ENCODE measurements at places on chromosomes 4 and X.

- DNase-seq = peak; percentile 66
Observed at GRCh38 chr4:151801547-151802516, 41.0 kb upstream of the GATB start.

DNA sequence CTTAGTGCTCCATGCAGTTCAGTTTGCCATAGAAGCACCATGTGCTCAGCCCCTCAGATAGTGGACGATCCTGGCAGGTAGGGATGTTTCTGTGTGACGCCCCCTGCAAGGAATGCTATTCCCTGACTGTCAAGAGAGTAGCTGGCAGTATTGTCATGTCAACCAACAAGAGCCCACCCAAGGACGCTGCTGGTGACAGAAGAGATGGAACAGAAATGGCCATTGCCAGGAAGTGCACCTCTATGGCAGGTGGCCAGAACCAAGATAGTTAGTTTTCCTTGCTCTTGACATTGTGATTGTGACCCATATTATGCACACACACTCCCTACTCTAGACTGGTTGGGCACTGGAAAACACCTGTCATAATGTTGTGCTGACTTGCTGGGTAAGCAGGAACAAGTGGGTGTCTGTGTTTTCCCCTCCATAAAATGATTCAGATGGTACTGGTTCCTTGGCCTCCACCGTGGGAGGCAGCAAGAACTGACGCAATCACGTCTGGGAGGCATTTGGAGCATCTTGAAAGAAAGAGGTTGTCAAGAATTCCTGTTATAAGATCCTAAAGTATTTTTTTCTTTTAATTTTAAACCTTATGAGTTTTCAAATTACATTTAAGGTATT, 507.9 kb downstream of the MID1IP1 start:
- DNase-seq = peak; percentile 31

DNA sequence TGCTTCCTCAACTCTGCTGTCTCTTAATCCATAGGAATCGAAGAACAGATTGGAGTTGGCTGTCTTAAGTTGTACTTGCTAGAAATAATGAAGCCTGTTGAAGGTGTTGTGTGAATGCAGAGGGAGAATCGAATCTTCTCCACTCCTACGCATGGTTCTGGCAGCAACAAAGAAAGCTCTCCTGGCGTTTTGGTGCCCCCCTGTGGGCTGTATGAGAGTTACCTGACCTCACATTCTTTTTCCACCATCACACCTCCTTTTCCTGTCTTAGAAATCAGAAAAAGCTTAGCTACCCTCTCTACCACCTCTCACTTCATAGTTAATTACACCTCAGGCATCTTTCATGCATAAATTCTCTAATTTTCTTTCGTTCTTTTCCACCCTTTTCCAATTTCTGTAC, 16.3 kb downstream of the KLF8 start:
- peak; percentile 69 for DNase-seq

DNA sequence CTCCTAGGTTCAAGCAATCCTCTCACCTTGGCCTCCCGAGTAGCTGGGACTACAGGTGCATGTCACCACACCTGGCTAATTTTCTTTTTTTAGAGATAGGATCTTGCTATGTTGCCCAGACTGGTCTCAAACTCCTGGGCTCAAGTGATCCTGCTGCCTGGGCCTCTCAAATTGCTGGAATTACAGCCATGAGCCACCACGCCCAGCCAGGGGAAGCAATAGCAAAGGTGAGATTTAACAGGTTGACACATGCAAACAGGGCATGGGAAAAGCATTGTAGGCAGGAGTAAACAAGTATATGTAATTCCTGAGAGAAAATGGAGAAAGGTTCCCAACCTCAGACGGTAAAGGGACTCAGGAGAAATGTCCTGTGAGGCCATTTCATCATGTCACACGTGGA, 33.6 kb upstream of the TBL1X start:
- DNase-seq = no peak

DNA sequence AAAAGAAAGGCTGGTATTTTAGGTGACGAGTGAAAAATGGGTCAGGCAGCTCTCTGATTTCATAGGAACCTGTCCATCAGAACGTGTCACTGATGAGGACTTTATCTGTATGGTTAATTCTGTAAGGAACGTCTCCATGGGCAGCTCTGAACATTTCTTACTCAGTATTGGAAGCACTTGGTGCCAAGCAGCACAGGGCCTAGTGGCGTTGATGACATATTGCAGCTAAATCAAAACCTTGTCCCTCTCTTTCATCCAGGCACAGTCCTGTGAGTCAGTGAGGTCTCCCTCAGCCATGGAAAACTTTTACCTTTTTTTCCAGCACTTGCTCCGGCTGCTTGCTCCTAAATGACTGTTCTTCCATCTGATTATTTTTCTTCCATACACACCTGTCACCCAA, 301.9 kb downstream of the DHX15 start:
- no peak for DNase-seq

DNA sequence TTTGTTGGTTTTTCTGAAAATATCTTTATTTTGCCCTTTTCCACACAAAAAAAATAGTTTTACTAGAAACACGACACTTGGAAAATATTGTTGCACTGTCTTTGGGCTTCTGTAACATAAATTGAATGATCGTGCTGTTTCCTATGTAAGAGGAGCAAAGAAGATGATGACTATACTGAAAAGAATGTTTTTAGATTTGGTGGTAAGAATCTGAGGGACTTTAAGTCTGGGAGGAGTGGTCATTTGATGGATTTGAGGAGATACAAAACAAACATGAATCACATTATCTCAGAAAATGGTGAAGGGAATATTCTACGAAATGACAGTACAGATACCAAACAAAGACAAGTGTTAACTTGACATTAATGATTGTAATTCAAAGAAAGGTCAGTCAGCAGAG, 328.8 kb downstream of the ADAM29 start:
- DNase-seq = no peak

DNA sequence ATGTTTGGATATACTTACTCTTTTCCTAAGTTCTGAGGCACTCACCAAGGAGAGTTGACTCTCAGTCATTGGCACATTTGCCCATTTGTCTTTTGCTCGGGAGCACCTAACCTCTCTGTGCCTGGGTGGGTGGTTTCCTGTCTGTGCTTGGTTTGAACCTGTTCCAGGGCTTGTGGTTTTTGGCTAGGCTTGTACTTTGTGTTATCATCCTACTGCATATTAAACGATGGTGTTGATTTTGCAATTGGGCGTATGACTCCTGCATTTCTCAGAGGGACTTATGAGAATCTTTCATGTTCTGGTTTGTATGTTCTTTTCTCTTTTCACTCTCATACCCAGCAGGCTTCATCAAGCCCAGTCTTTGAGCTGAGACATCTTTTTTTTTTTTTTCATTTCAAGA, 161.7 kb downstream of the BTC start:
- peak; percentile 34 for DNase-seq

DNA sequence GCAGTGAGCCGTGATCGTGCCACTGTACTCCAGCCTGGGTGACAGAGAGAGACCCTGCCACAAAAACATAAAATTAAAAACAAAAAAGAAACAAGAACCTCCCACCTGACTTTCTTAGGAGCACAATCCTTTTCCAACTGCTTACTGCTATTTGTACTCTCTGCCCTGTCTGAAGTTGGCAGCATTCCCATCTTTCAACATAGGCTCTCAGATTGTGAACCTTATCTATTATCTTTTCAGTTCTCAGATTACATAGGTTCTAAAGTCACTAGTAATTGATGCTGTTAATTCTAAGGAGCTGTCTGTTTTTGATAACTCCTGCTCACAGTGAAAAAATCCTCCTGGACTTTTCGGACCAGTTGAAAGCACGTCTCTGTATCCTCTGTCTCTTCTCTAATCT, 812.2 kb upstream of the CT83 start:
- no peak for DNase-seq

DNA sequence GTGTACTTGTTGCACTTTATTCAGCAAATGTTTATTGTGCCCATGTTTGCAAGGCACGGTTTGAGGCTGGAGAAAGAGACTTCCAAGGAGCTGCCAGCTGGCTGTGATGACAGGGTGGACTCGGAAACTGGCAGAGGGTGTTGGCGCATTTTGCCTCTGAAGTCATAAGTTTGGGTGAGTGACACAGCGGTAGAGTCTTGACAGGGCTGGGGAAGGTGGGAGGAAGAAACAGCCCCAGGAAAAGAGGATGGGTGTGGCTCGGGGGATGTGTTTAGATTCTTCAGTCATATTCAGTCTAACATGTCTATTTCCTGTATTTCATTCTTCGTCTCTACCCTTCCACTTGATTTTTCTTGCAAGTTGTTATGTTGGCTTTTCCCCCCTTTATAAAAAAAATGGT, 77.0 kb upstream of the STOX2 start:
- peak; percentile 42 for DNase-seq

GRCh38 chr4:98928131-98928504, 815 bp downstream of the EIF4E start:
- peak; percentile 78 for DNase-seq

GRCh38 chr4:23355258-23355657, 534.6 kb downstream of the PPARGC1A start:
- no peak for DNase-seq

- no peak for DNase-seq
Observed at GRCh38 chr4:59063015-59063720, 1953.0 kb upstream of the IGFBP7 start.

DNA sequence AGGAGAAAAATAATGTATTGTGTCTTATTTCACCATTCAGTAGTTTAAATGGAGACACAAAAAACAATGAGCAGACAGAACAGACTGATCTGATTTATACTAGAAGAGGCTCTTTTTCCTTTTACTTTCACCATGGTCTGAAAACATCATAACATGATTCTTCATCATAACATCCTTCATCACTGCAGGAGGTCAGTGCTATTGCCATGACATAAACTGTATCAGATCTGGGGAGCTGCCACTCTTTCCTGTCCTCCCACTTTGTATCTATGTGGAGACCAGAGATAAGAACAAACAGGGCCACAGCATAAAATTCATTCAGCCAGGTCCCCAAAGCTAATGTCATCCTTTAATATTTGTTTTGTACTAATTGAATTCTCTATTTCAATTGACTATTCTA, 25.2 kb downstream of the SOD3 start:
- DNase-seq = no peak

GRCh38 chr4:89757154-89757719, 79.7 kb downstream of the SNCA start:
- no peak for DNase-seq

DNA sequence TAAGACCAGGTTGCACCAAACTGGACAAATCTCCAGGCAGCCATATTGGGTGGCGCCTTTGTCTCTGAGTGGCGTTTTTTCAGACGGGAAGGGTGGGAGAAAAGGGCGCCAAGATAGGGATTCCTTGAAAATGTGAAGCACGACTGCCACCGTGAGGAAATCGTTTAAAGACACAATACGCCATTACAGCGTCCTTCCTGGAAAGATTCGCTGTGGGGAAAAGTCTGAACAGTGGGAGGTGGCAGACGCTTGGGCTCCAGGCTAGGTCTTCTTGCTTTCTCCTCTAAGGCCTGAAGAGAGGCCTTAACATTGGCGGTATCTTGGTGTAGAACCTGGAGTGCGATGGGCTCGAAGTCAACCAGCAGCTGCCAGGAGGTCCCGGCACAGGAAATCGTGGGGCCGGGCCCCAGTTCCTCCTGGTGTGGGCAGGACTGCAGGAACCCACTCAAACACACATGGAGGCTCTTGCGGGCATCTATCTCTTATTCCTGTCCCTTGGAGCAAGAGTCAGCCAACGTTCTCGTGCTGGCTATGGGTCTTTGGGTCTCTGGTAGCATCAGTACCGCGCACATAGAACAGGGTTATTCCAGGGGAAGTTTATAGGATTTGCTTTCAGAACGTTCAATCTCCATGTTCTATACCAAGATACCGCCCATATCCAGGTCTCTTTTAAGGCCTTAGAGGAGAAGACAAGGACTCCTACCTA, 208.8 kb downstream of the OR13H1 start:
- DNase-seq = no peak

- no peak for DNase-seq
Observed at GRCh38 chr4:37324546-37324945, 80.0 kb downstream of the NWD2 start.

DNA sequence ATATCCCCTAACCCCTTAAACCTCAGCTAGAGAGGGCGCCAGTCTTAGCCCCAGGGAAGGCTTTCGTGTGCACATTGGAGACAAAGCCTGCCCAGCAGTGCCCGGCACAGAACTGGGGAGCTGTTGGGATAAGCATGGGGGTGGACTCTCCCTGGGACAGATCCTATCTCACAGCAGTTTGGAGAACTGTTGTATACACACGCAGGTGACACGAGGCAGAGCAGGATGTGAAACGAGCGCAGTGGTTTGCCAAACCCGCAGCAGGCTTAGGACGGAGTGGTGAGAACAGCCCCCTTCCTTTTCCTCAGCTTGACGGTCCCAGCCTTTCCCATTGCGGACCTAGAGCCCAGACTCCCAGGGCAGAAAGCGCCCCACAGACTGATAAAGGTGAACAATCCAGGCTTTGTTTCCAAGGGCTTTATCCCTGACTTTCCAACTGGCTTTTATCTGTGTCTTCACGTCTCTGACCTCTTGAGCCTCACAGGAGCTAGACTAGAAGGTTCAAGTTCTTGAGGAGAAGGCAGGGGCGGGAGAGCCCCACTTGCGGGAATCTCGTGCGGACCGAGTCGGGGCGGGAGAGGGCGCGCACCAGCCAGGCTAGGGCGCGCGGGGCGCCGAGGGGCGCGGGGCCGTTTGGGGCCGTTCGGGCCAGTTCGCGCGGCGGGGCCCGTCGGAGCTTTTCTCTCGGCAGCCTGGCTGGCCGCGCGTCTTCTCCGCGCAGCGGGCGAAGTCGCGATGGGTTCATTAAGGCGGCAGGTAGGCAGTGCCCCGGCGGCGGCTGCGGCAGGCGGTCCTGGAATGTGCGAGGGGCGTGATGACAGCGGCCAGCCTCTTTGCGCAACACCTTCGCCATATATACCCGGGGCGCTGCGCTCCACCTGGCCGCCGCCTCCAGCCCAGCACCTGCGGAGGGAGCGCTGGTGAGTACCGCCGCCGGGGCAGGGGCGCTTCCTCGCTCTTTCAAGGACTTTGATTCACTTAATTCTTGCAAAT, at the start of gene SLC34A2:
Gene SLC34A2, plus strand, starts transcription at position 881 of the 993 bp plus-strand sequence. CDS start 6,650 bp downstream, outside the sequence.
- DNase-seq = no peak

DNA sequence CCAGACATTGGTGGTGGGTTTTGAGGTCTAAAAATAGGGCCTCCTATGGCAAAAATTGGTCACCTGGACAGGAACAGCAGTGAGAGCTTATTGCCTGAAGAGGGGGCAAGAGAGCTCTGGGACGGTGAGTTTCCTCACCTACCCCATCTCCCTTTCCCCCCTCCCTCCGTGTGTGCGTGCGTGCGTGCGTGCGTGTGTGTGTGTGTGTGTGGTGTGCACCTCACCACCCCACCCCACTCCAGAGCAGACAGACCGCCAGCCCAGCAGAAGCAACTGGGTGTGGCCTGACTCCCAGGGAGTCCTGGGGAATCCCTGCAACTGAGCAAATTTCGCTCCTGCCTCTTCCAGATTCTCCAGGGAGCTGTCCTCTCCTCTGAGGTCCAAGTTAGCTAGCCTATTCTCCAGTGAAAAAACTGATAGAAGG, 44.7 kb downstream of the PRPS1 start:
- peak; percentile 86 for DNase-seq

DNA sequence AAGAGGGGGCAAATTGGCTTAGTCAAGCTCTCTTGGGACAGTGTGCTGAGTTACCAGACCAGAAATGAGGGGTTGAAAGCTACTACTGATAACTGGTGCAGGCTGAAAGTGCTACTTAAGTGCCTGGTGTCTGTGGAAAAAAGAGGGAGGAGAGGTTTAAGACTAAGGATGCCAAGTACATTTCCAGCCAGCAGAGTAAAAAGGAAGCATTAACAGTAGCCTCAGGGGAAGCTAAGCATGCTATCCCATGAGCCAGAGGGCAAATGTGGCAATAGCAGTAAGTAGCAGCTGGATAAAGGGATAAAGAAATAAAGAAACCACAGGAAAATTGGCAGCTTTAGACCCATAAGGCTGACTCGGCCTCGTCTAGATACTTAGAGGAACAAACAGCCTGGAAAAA, 196.3 kb upstream of the MAB21L2 start:
- no peak for DNase-seq
